ENCODE measurements at places on chromosomes 12 and 14.
A peak's percentile ranks its signal among the peaks of the same experiment; 100 is the strongest.

- no peak for DNase-seq
Measured at GRCh38 chr14:61528591-61529021, 166.7 kb upstream of the HIF1A start.

DNA sequence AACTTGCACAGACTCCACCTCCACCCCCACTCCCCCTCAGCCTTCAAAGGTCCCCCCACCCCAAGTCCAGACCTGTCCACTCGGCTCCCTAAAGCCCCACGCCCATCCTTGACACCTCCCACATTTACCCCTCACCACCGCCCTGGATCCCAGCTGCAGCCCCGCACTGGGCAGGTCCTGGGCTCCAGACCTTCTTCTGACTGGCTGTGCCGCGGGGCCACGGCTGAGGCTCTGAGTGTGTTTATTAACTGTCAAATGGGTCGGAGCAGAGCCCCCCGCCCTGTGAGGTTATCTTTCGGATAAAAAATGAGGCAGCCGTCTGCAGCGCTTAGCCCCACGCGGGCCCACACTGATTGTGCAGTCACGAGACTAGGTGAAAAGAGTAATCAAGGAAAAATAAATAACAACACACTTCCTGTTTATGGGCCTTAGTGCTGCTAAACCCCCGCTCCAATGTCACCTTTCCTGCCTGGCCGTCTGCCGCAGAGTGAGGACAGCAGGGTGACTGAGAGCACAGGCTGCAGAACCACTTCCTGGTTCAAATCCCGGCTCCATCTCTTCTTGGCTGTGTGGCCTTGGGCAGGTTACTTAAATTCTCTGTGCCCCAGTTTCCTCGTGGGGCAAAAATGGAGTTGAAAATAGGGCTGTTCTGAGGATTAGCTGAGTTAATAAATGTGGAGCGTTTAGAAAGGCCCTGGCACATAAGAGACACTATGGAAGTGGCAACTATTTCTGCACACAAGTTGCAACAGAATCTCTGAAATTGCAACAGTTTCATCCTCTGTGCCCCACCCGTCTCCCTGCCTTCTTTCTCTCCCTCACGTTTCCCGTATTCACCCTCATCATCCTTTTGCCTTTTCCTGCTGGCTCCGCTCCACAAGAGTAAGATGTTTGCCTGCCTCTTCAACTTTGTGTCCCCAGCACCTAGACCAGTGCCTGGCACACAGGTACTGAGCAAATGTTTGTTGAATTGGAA is 9.4 kb downstream of the SETD1B start:
- no peak for DNase-seq

GRCh38 chr14:63962906-63963305 is 110.1 kb downstream of the SYNE2 start:
- DNase-seq: no peak

DNA sequence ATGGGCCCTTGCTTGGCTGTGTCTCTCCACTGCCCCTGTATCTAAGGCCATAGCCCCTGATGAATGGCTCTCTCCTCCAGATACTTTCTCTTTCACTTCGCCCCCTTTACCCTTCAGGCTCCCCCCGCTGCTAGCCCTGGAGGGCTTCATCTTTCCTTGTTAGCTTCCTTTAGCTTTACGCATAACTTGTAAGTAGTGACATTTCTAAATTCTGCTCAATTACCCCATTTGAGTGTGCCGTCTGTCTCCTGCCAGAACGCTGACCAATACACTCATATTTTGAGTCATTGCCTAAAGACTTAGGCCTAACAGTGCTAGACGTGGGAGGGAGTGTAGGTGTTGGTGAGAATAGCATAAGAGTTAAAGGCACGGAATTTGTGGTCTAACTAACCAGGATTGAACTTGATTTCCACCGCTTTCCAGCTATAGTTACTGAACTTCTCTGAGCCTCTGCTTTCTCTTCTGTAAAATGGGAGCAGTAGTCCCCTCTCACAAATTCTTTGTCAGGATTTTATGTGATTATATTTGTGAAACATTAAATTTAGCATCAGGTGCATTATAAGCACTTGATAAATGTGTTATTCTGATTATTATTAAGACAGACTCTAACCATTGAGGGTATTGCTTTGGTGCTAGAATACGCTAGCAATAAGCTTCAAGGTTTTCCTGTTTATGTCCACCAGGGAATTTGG is 129.3 kb downstream of the ZFP36L1 start:
- DNase-seq: peak; percentile 28

DNA sequence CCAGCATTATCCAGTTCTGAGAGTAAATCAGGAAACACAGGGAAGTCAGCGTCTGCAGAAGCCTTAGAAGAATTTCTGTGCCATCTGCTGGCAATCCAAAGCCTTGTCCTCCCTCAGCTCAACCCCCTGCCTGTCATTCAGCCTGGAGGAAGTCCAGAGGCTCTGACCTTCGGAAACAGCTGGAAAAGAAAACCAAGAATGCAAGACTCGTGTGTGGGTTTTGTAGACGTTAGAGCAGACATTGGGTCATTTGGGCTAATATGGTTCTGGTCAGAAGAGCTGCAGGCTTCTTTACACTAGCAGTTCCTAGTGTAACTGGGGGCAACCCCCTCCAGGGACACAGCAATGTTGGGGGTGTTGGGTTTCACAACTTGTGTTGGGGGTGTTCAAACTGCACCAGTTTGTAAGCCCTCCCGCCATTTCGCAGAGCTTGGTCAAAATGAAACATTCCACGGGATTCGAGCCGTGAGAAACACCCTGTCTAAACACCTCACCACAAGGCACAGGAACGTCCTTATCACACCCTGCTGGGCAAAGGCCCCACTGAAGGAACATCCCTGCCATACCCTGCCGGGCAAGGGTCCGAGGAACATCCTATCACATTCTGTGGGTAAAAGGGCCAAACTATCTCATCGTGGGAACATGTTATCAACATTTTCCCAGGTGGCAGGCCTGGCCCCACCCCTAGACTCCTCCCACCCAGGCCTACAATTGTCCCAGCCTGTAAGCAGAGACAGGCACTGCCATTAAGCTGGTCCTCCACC is 21.0 kb upstream of the SERPINA4 start:
- no peak for DNase-seq
